ENCODE measurements at places on chromosomes 13 and 19.

DNA sequence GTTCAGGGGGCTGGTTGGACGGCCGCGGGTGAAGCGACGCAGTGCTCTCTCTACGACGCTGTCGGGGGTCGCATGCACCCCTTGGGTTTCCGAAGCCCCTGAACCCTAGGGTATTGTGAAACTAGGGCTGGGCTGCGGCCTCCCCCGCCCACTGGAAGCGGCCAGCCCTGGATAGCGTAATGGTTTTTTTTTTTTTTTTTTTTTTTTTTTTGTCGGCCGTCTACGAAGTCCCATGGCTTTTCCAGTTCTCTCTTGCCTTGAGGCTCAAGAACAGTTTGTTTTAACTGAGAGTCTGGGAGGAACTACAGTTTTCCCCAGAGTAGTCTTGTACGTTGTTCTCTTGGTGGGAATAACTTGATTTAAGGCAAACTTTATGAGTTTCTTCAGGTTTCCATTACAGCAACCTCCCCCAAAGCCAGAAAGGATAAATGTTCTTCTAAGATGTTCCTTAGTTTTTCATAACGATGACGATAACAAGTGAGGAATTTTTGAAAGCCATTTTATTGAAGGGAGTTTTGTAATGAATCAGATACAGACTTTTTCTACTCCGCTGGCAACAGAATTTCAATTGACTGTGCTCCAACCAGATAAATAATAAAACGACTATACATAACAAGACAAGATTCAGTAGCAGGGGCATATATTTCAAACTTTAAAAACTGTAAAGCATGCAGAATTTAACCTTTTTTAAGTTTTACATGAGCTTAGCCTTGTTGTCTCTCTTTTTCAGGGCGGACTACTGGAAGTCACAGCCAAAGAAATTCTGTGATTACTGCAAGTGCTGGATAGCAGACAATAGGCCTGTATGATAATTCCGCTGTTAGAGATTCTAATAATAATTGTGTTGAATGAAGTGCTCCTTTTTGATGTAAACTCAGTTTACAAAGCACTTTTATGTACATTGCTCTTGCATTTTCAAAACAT, 867 bp downstream of the WBP4 start:
- DNase-seq = no peak

GRCh38 chr19:13165162-13165997, 15.2 kb downstream of the IER2 start:
- no peak for DNase-seq

DNA sequence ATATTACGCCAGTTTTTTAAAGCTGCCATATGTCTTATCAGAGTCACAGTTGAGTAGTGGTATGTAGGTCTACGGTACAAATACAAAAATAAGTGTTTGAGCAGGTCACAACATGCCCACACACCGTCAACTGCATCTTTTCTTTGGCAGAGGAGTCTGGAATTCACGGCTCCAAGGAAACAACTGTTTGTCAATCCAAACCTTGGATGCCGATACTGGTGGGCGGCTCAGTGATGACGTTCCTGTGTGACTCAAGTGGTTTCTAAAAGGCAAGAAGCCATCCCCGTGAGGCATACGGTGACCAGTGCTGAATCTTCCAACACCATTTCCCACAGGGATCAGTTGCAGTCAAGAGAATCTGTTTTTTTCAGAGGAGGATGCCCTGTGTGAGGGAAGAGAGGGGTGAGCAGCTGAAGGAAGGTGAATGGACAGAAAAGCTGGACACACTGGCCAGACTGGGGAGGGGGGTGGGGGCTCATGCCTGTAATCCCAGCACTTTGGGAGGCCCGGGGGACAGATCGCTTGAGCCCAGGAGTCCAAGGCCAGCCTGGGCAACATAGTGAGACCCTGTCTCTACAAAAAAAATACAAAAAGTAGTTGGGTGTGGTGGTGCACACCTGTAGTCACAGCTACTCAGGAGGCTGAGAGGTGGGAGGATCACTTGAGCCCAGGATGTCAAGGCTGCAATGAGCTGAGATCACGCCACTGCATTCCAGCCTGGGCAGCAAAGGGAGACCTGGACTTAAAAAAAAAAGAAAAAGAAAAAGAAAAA, 22.8 kb upstream of the CEBPG start:
- no peak for DNase-seq

DNA sequence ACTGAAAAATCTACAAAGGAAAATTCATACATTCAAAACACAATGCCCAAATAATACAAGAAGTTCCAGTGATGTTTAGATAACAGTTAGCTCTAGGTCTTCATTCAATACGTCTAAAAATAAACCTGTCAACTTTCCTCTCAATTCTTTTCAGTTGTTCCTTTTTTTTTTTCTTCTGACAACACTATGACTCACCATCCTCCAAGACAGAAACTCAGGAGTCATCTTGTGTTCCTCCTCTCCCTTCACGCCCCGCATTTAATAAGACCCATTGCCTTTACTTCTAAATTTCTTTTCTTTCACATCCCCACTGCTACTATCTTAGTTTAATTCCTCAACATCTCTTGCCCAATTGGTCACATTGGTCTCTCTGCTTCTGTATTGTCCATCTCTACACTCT, 759.9 kb downstream of the GPC5 start:
- DNase-seq = no peak

DNA sequence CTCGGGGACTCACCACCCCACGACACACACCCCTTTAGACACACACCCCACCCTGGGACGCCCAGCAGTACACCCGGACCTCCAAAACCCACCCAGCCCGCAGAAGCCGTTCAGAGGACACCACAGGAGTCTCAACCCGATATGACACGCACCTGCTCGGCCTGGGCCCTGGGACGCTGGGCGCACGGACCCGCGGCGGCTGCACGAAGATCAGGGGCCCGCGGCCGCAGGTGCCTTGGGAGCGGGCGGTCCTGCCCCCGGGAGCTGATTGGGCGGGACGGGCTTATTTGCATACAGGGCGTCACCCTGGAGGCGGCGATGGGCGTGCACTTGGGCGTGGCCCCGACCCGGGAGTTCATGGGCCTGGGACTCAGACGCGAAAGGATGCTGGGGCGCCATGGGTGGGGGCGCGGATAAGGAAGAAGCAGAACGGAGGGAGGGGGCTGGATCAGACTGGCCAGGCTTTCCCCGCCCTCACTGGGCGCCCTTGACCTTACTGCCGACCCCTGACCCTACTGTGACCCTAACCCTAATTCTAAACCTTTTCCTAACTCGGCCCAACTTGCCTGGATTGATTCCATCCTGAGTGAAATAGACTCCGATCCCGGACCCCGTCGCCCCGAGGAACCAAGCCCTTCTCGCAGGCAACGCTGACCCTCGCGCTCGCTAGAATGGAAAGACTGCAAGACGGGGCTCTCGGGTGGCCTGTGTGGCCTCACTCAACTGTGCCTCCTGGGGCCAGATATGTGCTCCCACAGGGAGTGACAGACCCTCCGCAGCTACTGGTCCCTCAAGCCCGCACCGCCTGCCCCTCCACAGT, at the start of gene MEF2B:
Gene MEF2B (minus strand): TSS at position 211 of the 820 bp plus-strand sequence. CDS start 19,528 bp downstream, outside the sequence.
- DNase-seq = peak; percentile 88

DNA sequence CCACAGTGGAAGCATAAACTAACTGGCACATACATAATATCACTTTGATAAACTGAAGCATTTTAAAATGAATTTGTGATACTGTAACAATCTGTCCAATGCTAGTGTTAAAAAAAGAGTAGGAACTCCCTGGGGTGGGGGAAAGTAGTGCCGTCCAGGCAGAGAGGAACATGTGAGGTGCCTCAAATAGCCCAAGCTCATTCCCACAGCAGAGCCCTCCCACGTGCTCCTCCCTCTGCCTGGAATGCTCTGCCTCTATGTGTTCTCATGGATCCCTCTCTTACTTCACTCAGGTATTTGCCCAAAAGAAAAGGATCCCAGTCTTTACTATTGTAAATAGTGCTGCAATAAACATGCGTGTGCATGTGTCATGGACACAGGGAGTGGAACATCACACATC, 188.1 kb downstream of the NHLRC3 start:
- no peak for DNase-seq

DNA sequence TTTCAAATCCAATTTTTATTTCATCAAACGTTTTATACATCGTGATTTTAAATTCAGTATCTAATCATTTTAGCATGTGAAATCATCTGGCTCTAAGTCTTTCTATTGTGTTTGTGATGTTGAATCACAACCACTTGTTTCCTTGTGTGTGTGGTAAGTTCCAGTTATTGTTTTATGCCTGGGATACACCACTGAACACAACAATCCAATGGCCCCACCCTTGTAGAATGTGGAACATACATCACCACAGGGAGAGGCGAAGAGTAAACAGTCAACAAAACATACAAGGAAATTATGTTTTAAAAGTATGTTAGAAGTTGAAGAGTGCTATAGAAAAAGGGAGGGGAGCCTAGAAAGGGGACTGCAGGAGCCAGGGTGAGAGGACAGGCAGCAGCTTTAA, 100.5 kb downstream of the EPSTI1 start:
- no peak for DNase-seq

- no peak for DNase-seq
These were observed 11.9 kb upstream of the SPATA13 start for GRCh38 chr13:24148414-24149235.

DNA sequence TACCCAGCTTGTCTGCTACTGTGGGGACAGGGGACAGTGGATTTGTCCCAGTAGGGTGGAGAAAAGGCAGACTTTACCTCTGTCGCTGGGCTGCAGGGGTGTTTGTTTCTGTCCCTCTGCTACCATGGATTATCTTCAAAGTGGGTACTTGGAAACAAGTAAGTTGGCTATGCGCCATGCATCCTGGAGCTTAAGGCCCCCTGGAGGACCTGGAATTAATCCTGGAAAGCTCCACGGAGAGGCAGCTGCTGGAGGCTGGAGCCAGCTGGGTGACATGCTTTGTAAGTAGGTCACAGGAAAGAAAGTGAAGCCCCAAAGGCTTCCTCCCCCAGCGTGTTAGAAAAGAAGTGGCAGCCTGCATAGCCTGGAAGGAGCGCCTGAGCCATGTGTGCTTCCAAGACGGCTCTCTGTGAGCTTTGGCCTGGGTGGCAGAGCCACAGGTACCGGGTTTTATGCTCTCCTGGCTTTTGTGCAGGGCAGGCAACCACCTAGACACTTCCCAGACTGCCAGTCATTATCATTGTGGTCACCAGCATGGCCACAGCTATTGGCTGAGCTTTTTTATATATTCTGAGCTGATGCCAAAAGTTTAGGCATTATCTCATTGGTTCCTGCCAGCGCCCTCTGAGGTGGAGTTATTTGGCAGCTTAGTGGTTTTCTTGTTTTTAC, 9.5 kb downstream of the B3GLCT start:
- DNase-seq = no peak

DNA sequence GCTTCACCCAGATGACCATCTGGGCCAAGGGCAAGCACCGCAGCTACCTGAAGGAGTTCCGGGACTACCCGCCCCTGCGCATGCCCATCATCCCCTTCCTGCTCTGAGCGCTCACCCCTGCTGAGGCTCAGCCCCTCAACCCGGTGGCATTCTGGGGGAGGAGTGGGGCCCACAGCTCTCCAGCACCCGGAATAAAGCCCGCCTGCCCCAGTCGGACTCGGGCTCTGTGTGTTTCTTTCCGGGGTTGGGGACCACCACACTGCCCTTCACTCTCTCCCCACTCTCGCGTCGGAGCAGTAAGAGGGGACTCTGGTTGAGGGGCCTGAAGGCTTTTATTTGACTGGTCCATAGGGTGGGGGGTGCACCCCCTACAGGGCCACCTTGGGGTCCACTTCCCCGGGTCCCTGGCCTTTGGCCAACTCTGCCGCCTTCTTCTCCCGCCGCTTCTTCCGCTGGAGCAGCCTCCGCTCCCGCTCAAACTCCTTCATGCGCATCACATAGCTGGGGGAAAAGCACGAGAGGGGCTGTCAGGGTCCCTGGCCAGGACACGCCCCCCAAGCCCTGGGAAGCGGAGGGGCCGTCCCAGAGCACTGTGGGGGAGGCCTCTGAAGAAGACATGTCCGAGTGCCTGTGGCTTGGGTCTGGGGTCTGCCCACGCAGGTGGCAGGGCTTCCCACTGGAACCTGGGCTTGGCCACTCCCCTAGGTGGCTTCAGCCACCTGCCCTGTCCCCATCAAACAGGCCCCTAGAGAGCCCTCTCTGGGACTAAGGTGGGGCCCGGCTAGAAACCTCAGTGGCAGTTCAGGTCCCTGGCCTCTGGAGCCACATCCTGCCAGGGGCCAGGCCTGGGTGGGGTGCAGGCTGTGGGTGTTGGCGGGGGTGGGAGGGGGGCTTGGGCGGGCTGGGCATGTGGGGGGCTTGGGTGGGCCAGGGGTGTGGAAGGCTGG, 5.8 kb downstream of the NDUFB7 start:
- DNase-seq = no peak

DNA sequence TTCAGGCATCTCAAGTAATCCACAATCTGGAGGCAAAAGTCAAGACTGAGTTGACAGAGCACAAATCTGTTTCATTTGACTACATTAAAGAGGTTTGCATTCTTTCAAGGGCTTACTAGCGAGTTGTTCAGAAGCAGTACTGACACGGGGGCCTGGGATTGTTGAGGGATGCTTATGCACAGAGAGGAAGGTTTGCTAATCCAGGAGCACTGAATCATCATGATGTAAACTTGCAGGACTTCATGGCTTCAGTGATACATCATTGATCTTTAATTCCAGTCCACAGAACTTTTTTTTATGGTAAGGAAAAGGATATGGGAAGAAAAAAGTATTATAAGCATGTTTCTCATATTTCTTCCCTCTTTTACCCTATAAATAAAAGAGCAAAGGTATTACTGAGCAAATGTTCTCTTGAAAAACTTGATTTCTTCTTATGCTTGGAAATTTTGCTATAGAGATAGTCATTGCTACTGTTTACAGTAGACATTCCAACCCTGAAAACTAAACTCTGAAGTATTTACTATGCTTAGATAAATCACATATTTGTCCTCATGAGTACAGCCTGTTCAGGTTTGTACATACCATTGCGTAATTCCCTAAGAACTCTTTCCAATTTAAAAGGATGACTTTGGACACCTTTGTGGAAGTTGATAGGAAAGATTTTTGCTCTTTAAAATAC, 65.8 kb upstream of the KPNA3 start:
- DNase-seq = no peak

DNA sequence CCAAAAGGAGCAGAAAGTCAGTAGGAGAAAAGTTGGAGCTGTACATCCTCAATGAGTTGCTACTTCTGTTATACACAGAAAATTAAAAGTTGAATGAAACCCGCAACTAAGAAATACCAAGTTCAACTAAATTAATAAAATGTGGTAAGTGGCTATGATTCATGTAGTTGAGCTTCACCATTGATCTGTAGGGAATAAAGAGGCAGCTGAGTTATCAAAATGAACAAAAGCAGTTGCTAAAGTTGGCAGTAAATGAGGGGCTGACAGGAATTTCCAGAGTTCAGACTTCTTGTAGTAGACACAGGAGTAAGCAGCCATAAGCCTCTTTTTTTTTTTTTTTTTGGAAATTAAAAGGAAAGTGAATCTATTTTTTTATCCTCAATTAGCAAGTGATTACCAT, 234.6 kb downstream of the POSTN start:
- DNase-seq = no peak

DNA sequence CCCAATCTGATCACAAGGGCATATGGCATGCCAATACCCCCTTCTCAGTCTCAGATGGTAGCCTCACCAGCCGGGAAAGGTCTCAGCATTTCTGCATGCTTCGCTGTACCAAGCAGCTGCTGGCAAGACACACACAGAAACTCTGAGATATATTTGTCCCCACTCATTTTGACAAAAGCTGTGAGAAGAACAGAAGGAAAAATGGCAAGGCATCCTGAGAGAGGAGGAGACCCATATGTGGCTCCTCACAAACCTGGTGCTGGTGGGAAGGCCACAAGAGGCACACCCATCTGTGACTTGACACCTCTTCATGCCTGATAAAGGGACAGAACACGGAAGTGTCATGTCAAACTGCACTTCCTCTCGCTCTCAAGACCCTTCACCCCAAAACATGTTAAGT, 36.7 kb upstream of the DOCK9 start:
- DNase-seq = no peak

GRCh38 chr19:4745986-4746385, 22.3 kb upstream of the DPP9 start:
- DNase-seq = no peak

- no peak for DNase-seq
These were observed 182.0 kb downstream of the DNAJC15 start for GRCh38 chr13:43205416-43205815.

Data from B cell (primary cell).